Activated naive CD4-positive, alpha-beta T cell treated with anti-CD3 and anti-CD28 coated beads, Interleukin-2, amount 10 ng/mL, durations not matched to agents 7 days and 5 days (primary cell): ENCODE measurements at places on chromosomes 12 and 14.

GRCh38 chr12:24407884-24408283 lies 458.4 kb upstream of the SOX5 start:
- no peak for DNase-seq

GRCh38 chr12:48988030-48988649 lies 10.0 kb downstream of the WNT1 start:
- peak; percentile 84 for DNase-seq

GRCh38 chr14:59705866-59706265 lies 129.3 kb upstream of the CCDC175 start:
- DNase-seq = no peak

DNA sequence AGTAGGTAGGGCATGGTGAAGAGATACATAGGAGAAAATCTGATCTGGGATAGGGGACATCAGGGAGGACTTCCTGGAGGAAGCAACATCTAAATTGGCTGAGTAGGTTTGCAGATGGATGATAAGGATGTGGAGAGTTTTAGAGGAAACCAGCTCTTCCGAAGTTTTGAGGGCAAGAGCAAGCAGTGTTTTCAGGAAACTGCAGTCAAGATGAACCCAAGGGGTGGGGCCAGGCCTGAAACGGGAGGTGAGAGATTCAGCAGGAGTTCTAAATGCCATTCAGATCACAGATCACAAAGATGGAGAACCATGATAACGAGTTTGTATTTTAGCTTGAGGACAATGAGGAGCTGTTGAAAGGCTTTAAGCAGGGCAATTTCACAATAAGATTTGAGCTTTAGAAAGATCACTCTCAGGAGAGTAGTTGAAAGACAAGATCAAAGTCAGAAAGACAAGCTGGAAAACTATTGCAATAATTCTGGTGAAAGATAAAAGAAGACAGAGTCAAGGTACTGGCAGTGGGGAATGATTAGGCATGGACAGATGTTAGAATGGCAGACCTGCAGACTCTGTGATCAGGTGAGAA lies 70.1 kb upstream of the PLXNC1 start:
- peak; percentile 53 for DNase-seq

GRCh38 chr12:23342407-23342806 lies 607.1 kb downstream of the SOX5 start:
- no peak for DNase-seq

DNA sequence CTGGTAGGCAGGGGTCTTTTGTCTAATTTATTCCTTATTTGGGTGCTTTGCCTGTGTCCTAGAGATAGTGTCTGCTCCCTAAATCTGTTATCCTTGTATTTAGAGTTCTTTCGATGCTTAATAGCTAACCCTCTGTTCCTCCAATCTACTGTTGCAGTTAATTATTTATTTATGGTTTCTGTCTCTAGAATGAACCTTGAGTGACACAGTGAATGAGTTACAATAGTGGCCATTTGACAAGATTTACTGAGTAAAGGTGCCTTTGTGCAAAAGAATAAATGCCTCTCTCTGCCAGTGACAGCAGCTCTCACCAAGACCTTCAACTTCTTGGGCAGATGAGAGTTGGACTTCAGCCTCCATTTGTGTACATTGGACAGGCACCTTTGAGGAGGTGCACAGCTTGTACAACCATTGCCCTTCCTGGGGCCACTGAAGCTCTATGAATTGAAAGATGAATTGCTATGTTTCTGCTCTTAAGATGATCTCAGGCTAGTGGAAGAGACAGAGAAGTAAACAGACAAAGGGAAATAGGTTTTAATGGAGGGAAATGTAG lies 165.9 kb downstream of the DERA start:
- DNase-seq = no peak

DNA sequence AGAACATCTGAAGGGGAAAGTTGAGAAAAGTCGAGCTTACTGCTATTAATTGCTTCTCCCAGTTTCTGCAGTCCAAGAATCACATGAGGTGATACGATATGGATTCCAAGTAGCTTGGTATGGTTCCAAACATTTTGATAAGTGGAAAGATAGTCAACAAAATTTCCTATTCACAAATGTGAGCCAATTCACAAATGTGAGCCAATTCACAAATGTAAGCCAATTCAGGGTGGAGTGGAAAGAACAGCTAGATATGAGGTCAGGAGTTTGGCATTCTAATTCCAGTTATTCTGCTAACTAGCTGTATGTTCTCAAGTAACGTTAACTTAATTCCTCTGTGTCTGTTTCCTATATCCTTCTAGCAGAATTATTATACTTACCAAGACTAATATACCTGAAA lies 37.6 kb upstream of the DHRS4 start:
- DNase-seq = no peak

GRCh38 chr14:29705801-29706200 lies 221.8 kb downstream of the PRKD1 start:
- no peak for DNase-seq

DNA sequence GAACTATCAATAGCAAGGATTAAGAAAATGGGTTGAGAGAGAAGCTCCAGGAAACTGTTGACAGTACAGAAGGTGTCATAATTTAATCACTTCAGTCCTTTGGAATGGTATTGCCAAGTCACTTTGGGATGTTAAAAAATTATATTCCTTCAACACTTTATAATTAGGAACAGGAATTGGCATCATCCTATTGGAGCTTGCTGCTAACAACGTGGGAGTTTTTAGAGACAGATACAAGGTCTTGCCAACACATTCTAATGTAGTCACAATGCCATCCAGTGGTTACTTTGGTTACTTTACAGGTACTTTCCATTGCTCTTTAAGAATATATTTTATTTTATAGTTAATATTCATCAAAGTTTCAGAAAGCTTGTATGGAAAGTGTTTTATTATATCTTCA lies 310.1 kb downstream of the SYT1 start:
- DNase-seq = no peak

- no peak for DNase-seq
Observed at GRCh38 chr14:65002586-65003210, 16.0 kb downstream of the FNTB start.

DNA sequence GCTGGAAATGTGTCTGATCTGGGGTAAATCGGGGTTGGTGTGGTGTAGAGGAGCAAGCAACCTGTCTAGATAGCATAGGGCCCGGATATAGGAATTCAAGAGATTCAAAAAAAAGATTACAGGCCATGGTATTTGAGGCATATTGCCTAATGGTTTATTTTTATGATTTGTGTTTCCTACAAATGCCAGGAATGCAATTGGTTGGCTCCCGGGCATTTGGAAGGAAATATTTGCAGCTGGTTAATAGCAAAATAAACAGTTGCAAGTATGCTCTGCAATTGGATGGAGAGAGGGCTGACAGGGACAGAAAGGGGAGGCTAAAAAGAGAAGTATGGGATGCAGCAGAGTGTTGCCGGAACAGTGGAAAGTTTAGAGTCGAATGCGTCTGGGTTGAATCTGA lies 315.6 kb upstream of the ATP2B1 start:
- DNase-seq = no peak

DNA sequence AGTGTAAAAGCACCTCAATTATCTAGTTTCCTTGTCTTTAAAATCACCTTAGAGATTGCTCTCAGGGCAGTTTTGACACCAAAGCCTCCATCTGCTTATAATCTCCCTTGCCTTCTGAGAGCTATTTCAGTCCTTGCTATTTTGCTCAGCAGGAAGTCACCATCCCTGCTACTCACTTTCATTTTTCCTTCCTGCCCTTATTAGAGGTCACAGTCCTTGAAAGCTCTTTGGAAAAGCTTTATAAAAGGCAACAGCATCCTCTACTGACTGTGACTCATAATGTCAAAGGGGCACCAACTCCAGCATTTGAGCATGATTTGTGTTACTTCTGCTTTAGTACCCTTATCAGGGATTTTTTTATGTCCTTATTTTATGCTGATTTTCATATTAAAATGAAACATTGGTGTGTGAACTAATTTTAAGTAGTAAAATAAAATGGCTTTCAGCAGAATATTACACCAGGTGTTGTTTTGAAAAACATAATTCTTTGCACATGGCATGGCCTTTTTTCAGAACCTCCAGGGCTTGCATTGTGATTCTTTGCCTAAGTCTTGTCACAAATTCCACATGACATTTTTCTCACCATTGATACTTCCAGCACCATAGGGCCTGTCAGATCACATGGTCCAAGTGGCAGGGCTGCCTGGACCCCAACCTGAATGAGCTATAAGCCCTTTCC lies 213.0 kb downstream of the ADAMTS20 start:
- no peak for DNase-seq

DNA sequence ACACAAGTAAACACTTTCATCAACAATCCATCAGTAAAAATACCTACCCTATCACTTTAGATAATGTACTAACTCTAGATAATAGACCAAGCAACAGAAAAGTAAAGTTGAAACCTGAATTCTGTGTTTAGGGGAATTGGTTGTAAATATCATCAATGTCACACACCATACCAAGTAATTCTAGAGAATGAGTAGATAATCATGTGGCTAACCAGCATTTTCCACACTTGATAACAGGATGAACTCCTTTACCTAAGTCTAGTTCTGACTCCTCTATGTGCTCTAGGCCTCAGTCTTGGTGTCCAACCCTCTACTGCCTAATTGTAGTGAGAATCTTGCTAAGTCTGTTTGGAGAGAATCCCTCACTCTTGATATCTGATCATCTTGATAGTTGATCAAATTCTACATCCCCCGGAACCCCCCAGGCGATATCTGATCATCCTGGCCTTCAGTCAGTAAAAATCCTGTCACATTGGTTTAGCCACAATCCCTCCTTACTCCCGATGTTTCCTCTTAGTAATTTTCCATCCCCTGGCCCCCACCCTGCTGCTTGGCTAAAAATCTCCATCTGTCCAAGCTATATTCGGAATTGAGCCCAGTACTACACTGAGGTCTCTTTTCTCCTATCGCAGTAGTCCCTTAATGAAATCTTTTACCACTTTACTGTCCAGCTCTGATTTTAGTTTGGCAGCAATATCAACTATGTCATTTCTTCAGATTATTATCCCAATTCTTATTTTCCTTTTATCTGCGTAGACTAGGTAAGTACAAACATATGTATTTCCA lies 3.4 kb upstream of the SLCO1A2 start:
- DNase-seq = no peak

DNA sequence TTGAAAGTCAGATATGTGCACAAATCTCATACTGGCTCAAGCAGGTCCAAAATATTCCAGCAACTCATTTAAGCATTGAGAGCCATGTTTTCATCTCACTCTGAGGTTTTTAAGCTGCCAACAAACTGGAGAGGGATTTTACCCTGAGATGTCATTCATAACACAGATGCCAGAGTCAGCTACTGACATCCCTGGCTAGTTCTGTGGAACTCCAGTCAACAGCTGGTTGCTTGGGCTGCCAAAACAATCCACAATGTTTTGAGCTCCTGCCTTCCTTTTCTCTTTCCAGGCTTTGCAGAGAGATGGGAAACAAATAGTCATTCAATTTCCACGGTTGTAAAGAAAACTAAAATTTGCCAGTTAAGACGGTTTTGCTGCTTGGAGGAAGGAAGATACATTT lies 621.2 kb upstream of the FBXO33 start:
- no peak for DNase-seq

GRCh38 chr12:31797230-31797872 lies 68.5 kb upstream of the AMN1 start:
- no peak for DNase-seq

DNA sequence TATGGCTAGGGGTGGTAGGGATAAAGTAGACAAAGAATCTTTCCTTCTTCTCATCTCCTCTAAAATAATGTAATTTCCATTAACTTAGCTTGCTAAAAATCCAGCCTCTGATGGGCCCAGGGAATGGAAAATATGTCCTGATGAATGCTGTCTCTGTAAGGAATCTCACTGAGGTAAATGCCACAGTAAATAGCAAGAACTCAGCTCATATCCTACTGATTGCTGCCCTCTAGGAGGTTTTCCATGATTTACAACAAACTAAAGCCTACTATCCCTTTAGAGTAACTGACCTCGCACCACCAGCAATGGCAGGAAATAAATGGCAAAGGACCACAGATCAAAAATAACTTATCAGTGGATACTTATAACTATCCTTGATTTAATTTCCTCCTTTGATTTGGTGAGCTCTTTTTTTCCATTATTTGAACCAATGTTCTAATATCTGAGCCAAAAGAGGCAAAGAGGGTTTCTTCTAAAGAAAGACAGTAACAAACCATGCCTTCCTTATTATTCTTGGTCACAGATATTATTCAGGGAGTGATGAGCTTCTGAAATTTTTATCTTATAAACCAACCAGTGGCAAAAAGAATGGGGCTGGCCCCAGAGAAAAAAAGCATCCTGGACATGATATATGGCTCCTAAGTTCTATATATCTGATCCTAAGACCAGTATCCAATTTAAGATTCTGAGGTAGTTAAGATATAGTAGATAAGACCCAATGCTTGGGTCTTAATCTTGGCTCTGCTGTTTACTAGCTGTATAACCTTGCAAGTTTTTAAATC lies 43.8 kb downstream of the SENP1 start:
- no peak for DNase-seq

DNA sequence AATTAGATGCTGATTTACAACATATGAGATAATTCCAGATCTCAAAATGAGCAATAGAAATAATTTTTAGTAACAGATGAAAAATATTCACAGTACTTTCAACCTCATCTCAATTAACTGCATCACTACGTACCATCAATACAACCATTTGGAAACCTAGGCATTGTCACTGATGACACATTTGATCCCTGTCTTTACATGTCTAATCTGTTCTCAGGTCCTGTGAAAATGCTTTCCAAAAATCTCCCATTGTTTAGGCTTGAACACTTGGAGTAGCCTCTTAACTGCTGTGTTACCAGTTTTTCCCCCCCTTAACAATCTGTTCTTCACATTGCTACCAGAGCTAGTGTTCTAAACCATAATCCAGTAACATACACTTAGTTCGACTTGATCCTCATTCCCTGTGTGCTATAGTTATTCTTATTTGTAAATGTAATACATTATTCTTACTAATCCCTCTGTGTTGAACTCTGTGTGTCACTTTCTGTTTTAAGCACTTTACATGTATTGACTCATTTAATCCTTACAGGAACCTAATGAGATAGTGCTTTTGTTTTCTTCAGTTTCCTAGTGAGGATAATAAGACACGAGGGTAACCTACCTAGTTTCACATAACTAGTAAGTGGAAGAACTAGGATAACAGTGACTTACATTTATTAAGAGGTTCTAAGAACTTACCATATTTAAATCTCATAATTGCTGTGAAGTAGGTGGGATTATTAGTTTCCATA lies 41.7 kb downstream of the LARP4 start:
- no peak for DNase-seq
